ENCODE measurements at places on chromosomes 7 and 10.
A peak's percentile ranks its signal among the peaks of the same experiment; 100 is the strongest.

GRCh38 chr7:108136191-108136688 lies 6.1 kb upstream of the LAMB4 start:
- no peaks in the 10 kb centered on the region for H3K36me3 ChIP-seq
- no peak overlapping the region for H3K4me3 ChIP-seq
- no peak overlapping the region for H3K27ac ChIP-seq

GRCh38 chr7:34756691-34757090 lies 98.7 kb downstream of the NPSR1 start:
- no peaks in the 10 kb centered on the region for H3K27me3 ChIP-seq
- no peak overlapping the region for H3K4me3 ChIP-seq
- no peak overlapping the region for H3K27ac ChIP-seq
- no peak for DNase-seq

DNA sequence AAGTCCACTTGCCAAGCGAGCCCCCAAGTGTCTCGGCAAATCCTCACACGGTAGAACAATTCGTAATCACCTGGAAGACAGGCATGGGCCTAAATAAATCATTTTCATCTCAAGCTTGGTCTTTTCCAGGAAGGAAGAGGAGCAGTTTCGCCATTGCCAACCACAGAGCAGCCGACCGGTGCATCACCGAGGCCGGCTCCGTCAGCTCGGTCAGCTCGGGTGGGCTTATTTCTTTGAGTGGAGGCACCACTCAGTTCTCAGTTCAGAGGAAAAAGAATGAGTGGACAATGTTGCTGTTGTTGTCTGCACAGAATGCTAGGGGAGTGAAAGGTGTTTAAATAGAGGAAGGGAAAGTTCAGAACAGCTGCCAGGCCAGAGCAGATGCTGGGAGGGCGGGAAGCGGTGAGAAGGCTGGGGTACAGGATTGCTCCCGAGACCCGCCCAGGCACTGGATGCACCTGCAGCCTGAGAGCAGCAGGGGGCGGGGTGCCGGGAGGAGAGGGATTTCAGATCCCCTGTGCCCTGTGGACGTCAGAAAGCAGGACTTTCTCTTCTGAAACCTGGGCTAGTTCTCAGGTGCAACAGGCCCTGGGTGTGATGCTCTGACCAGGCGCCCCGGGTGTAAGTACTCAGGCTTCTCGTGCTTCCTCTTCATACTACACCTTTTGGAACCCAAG lies 17.7 kb upstream of the IGFBP3 start:
- no peaks in the 10 kb centered on the region for H3K27me3 ChIP-seq
- H3K27ac ChIP-seq = no peak overlapping the region
- H3K4me3 ChIP-seq = no peak overlapping the region
- H3K36me3 ChIP-seq = no peaks in the 10 kb centered on the region
- no peaks in the 10 kb centered on the region for H3K4me1 ChIP-seq
- DNase-seq = no peak

GRCh38 chr10:114708717-114709335 lies 50.8 kb upstream of the ABLIM1 start:
- H3K27me3 ChIP-seq = no peaks in the 10 kb centered on the region
- no peak overlapping the region for H3K27ac ChIP-seq
- H3K4me3 ChIP-seq = no peak overlapping the region
- no peak for DNase-seq
- no peaks in the 10 kb centered on the region for H3K36me3 ChIP-seq
- no peaks in the 10 kb centered on the region for H3K4me1 ChIP-seq

DNA sequence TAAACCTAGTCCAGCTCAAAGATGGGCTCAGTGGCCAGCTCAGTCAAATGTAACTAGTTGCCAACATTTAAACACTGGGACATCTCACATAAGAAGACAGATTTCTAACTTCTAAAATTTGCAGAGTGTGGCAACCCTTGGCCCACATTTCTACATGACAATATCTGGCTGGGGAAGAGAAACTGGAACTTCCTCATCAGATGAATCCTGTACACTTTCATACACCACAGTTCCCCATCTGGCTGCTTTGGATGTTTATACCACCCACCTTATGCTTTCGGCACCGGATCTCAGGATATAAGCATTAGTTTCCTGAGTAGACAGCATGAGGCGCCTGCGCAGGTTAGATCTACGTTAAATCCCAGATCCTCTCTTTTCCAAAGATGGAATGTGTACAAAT lies 199.3 kb downstream of the PRKG1 start:
- H3K27me3 ChIP-seq = no peaks in the 10 kb centered on the region
- H3K27ac ChIP-seq = no peak overlapping the region
- DNase-seq = no peak

DNA sequence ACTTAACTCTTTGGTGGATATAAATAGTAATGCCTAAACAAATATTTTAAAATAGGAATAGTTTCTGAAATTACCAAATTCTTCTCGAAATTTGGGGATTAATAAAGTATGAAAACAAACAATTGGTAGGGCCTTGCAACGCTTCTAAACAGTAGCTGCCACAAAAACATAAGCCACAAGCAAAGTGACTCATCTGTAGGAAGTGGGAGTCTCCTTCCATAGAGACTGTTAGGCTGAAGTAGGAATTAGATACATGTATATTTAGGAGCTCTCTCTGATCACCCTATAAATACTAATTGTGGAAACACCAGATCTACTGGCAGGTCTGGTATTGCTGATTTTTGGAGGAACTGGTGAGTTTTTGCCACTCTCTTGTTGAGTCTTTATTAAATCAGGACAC lies 5.7 kb upstream of the LMOD2 start:
- H3K4me1 ChIP-seq = no peaks in the 10 kb centered on the region
- no peaks in the 10 kb centered on the region for H3K27me3 ChIP-seq
- no peak overlapping the region for H3K27ac ChIP-seq

DNA sequence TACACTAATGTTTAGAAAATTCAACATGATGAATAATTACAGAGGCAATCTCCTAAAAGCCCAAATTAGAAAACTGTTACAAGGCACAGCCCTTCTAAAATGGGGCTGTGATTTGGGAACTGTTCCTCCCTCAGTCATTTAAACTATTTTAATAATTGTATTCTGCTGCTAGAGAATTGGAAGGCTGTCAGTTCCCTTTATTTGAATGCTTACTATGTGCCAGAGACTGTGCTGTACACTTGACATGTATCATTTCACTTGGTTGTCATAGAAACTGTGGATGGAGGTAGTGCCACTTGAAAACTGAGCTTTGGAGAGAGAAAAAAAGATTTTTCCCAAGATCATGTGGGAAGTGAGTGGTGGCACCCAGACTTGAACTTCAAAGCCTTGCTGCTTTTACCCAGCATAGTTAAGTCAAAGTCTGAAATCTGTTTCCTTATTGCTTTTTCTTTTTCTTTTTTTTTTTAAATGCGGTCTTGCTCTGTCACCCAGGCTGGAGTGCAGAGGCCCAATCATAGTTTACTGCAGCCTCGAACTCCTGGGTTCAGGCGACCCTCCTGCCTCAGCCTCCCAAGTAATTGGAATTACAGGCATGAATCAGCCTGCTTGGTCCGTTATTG lies 23.6 kb downstream of the UBE2D1 start:
- no peaks in the 10 kb centered on the region for H3K4me1 ChIP-seq
- peaks cover 4% of the 10 kb centered on the region for H3K36me3 ChIP-seq
- H3K4me3 ChIP-seq = no peak overlapping the region
- DNase-seq = no peak
- H3K27me3 ChIP-seq = no peaks in the 10 kb centered on the region

- H3K27me3 ChIP-seq = no peaks in the 10 kb centered on the region
- DNase-seq = no peak
- no peak overlapping the region for H3K4me3 ChIP-seq
- no peak overlapping the region for H3K27ac ChIP-seq
These were observed 18.4 kb downstream of the VWA2 start for GRCh38 chr10:114257498-114257897.

DNA sequence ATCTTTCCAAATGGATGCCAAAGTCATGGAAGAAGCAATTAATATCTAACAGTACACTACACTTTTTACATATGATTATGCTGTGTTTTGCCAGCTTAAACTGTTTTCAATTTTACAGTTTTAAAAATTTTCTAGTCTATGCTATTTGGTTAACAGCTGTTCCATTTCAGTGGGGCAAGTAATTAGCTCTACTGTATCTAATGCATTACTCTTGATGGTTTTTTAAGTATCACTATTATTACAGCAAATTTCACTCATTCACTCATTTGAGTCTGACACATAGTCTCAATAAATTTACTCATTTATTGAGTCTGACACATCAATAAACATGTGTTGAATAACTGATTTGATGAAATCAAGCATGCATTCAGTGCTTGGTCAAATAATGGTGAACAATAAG lies 155.8 kb downstream of the RNF133 start:
- H3K36me3 ChIP-seq = no peaks in the 10 kb centered on the region
- H3K4me3 ChIP-seq = no peak overlapping the region
- no peaks in the 10 kb centered on the region for H3K4me1 ChIP-seq
- no peak for DNase-seq

DNA sequence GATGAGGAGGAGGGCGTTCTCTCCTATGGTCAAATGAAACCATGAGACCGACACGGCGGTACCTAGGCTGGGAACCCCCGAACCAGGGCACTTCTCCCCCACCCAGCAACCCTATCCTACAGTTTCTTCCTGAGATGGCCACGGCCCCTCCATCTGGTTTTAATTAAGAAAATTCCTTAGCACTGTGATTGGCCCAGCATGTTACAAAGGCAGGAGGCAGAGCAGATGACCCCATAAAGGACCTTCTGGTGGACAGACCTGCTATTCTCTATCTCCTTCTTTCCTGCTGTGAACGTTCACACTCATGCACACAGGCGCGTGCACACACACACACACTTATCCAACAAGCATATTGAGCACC lies 129.4 kb downstream of the RGS10 start:
- peak overlapping the region; percentile 78 for H3K27ac ChIP-seq
- H3K36me3 ChIP-seq = no peaks in the 10 kb centered on the region
- peaks cover 7% of the 10 kb centered on the region for H3K4me1 ChIP-seq
- H3K4me3 ChIP-seq = no peak overlapping the region
- no peaks in the 10 kb centered on the region for H3K27me3 ChIP-seq

DNA sequence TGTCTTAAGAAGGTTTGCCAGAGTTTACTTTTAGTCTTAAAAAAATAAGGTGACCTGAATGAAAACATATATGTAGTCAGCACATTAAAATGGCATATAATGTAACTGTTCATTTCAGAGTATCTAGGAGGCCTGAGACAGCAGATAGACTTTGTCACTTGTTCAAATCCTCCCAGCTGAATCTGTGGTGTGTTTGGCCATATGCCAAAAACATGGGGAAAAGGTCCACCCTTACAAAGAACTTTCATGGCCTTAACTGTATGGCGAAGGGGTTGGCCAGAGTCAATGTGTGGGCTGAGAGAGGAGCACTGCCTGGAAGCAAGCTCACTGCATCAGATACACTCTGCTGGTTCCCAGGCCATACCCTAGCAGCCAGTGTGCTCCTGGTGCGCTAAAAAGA lies 113.7 kb downstream of the ALOX5 start:
- H3K27me3 ChIP-seq = no peaks in the 10 kb centered on the region
- H3K36me3 ChIP-seq = peaks cover 6% of the 10 kb centered on the region
- H3K4me3 ChIP-seq = no peak overlapping the region
- no peak for DNase-seq
- H3K4me1 ChIP-seq = no peaks in the 10 kb centered on the region

DNA sequence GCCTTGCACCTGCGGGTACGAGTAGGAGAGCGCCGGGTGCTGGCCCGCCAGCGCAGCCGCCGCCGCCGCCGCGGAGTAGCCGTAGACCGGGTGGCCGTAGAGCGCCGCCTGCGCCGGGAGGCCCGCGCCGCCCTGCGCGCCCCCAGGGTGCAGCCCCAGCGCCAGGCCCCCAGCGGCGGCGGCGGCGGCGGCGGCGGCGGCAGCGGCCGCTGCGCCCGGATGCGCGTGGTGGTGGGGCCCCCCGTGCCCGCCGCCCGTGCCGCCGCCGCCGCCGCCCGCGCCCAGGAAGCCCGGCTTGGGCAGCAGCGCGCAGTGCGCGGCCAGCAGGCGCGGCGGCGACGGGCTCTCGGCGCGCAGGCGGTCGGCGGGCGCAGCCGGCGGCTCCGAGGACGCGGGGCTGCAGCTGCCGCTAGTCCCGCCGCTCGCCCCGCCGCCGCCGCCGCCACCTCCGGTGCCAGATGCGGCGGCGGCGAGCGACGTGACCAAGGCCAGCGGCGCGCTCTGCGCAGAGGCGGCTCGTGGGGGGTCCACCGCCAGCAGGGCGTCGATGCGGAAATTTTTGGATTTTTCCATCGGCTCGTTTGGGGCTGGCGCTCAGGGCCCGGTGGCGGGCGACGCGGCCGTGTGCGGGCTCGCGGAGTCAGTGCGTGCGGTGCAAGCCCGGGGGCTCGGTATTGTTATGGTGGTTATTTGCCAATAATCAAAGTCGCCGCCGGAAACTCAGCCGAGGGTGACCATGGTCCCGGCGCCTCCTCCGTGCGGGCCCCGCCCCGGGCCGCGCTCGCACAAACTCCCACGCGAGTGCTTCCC lies 480 bp downstream of the MNX1 start:
- no peak overlapping the region for H3K27ac ChIP-seq
- H3K4me1 ChIP-seq = peaks cover 5% of the 10 kb centered on the region

- H3K27ac ChIP-seq = no peak overlapping the region
- H3K4me1 ChIP-seq = no peaks in the 10 kb centered on the region
- DNase-seq = no peak
- no peaks in the 10 kb centered on the region for H3K36me3 ChIP-seq
- H3K27me3 ChIP-seq = no peaks in the 10 kb centered on the region
- no peak overlapping the region for H3K4me3 ChIP-seq
These were observed 1013.8 kb upstream of the MBL2 start for GRCh38 chr10:53786236-53786900.

GRCh38 chr10:49287689-49288340 lies 11.2 kb upstream of the C10orf71 start:
- no peaks in the 10 kb centered on the region for H3K36me3 ChIP-seq
- no peak overlapping the region for H3K4me3 ChIP-seq
- no peak overlapping the region for H3K27ac ChIP-seq
- H3K4me1 ChIP-seq = no peaks in the 10 kb centered on the region

DNA sequence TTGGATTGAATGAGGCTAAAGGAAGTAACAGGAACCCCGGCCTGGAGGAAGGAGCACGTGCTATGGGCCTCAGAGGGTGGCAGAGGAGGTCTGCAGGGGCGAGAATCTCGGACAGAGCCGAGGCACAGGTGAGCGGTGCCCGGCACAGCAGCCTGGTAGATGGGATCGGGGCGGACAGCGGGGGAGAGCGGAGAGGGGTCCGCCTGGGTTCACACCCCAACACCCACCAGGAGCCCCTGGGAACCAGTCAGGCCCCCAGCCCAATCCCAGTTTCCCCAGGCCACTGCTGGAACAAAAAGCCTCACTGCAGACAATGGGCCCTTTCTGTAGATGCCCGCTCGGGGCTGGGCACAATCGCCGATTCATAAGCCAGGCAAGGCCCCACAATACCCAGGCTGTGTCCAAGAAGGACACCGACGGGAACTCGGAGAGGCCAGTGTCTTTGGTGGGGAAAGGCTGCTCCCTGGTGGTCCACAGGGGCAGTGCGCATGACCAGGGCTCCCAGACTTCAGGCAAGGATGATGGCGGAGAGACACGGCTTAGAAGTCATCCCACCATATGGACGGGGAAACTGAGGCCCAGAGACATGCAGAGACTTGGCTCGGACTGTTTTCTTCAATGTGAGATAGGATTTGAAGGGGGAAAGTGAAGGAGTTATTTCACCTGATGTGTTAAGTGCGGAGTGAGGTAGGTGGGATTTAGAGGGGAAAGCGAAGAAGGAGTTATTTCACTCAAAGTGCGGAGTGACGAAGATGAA lies 106.9 kb upstream of the GPR26 start:
- no peak overlapping the region for H3K27ac ChIP-seq
- H3K27me3 ChIP-seq = no peaks in the 10 kb centered on the region
- H3K36me3 ChIP-seq = no peaks in the 10 kb centered on the region
- peak; percentile 88 for DNase-seq

Data from kidney (tissue), 22 donors.